ENCODE measurements at places on chromosomes 1 and 21.

DNA sequence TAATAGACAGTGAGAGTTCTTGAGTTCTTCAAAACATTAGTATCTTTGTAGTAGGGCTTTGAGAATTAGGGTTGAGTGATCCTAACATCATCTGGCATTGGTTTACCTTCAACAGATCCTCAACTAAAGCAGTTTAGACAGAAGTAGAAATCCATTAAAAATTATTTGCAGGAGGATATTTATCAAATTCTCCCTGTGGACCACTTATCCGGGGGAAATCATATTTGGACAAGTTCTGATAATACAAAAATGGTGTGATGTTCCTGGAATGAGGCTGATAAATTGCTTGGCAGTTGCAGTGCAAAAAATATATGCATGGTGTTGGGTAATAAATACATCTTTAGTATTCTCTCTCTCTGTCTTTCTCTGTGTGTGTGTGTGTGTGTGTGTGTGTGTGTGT, 115.1 kb upstream of the CHODL start:
- DNase-seq, result no peak

GRCh38 chr1:237879195-237879594, 11.5 kb downstream of the ZP4 start:
- DNase-seq, result peak; percentile 47

GRCh38 chr1:184276416-184276815, 110.4 kb upstream of the C1orf21 start:
- DNase-seq, result no peak

DNA sequence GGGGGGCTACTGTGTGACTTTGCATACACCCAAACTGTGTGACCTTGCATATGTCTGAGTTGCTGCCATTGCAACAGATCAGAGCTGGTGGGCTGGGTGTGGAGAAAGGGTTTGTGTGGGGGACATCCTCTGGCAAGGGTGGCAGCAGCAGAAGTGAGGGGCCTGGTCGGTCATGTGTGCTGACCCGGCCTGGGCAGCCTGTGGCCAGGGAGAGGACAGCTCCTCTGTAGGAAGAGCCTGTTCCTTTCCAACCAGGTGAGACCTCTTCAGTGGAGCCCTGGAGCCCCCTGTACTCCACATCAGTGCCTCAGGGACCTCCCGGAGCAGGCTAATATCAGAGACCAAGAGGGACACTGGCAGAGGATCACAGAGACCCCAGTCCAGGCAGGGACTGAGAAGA, 8.3 kb downstream of the PCSK9 start:
- DNase-seq, result no peak

DNA sequence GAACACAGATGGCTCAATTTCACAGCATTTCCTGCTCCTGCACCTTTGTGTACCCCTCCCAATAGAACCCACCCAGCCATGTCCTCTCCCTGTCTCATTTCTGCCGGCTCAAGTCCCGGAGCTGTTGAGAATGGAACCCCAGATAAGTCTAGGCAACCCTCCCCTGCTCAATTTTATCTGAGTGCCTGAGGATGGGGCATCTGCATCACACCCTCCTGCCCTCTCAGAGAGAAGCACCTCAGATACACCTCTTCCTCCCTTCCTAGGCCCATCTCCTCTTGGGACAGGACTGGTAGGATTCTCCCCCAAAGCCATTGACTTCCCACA, 1.1 kb downstream of the KIF21B start:
- DNase-seq, result no peak

- peak; percentile 29 for DNase-seq
These were observed 26.9 kb upstream of the ESRRG start for GRCh38 chr1:216750031-216750627.

- peak; percentile 92 for DNase-seq
These were observed 156.9 kb upstream of the GJB5 start for GRCh38 chr1:34597877-34598514.

DNA sequence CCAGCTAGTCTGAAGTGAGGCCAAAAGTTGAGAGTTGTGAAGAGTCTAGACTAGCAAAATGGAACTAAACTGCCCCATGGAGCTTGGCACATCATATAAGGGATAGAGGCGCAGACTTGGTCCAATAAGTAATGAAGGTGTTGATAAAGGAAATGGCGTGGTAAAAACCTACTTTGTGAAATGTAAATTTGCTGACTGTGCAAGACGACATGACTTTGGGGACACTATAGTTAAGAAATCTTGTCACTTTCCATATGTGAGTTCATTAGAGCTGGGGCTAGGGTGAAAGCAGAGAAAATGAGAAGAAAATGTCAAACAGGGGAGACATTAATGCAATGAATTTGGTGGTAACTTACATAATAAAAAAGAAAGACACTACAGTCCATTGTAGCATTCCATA, 50.1 kb downstream of the CLDN17 start:
- DNase-seq, result no peak

DNA sequence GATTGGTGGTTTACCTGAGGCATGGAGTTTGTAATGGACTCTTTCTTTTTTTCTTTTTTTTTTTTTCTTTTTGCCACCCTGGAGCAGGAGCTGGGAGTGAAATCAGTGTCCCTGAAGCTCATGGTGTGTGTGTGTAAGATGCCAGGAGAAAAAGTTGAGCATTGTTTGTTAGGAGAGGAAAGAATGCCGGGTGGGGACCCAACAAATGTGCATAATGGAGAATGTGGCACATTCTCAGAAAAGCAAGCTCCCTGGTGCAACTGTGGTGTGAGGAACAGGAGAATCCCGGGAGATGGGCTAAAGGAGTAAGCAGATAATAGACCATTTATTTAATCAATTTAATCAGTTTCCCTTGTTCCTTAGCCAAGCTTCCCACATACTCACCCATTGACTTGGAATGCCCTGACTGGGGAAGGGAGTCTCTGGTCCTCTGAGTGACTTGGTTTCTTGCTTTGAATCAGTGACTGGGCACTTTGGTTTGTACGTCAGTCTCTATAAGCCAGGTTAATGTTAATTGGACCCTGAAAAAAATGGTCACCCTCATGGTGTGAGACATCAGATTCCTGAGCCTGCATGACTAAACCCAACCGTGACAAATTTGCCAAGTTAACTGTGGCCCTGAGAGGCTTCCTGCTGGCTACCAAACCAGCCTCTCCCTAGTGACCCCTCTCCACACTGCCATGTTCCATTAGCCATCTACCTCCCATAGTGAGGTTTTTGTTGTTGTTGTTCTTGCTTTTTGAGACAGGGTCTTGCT, 43.9 kb upstream of the ITPKB start:
- no peak for DNase-seq

DNA sequence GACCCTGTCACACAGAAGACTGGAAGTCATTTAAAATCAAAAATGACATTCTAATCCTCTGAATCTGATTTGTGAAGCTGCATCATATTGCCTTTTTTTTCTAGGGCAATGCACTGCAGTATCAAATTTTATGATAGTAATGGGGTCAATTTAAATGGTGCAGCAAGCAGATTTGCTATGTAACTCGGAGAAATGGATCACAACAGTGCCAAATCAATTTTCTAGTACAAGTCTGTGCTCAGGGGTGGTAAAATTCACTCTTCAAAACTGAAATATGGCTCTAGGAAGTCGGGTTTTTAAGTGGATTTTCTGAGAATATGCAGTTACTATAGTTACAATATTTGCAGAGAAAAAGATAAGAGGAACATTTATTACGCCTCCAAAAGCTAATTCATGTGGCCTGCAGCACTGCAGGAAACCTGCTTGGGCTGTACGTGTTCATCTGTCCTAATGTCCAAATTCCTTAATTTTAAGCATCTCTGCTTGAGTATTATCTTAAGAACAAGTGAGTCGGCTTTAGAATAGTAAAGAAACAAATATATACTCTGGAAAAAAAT, 31.5 kb downstream of the HLCS start:
- DNase-seq, result no peak

- DNase-seq, result no peak
These were observed 345.0 kb downstream of the NPHP4 start for GRCh38 chr1:5647234-5647633.

DNA sequence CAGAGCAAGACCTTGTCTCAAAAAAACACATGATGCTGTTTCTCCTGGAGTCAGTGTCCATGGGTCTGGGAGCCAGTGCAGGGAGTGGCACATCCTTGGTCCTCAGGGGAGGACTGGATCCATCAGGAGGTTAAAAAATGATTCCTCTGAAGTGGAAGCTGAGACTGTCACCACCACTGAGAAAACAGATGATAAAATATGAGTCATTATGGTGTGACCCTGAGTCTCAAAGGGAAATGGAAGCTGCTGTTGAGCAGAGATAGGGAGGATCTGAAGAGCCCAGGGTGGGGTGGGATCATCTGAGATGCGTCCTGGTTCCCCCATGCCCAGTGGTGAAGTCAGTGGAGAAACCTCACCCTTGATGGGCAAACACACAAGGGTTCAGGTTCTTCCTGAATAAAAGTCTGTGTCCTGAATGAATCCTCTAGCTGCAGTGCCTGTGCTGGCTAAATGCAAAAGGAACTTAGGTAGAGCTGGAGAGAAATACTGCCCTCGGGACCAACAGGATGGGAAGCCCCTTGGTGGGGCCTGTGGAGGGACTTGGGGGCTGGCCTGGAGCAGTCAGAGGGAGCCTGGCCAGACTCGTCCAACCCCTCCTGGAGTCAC, 61.6 kb upstream of the TENT5B start:
- no peak for DNase-seq

GRCh38 chr1:224896130-224896781, 33.2 kb upstream of the DNAH14 start:
- no peak for DNase-seq

- no peak for DNase-seq
These were observed 266.2 kb downstream of the NTNG1 start for GRCh38 chr1:107407011-107407410.

GRCh38 chr1:222168621-222169020, 379.3 kb downstream of the HHIPL2 start:
- no peak for DNase-seq

DNA sequence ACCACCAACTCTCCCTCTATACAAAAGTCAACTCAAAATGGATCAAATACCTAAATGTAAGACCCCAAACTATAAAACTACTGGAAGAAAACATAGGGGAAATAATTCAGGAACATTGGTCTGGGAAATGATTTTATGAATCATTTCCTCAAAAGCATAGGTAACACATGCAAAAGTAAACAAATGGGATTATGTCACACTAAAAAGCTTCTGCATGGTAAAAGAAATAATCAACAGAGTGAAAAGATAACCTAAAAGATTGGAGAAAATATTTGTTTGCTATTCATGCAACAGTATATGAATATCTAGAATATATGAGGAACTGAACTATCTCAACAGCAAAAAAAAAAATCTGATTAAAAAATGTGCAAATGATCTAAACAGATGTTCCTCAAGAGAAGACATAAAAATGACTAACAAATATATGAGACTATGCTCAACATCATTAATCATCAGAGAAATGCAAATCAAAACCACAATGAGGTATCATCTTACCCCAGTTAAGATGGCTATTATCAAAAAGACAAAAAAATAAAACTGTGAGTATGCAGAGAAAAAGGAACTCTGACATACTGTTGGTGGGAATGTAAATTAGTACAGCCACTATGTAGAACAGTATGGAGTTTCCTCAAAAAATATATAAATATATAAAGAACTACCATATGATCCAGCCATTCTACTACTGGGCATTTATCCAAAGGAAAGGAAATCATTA, 47.8 kb downstream of the VCAM1 start:
- no peak for DNase-seq

- no peak for DNase-seq
These were observed 11.2 kb downstream of the CLEC20A start for GRCh38 chr1:178485541-178485981.

GRCh38 chr1:198889749-198890148, 250.9 kb downstream of the PTPRC start:
- no peak for DNase-seq

DNA sequence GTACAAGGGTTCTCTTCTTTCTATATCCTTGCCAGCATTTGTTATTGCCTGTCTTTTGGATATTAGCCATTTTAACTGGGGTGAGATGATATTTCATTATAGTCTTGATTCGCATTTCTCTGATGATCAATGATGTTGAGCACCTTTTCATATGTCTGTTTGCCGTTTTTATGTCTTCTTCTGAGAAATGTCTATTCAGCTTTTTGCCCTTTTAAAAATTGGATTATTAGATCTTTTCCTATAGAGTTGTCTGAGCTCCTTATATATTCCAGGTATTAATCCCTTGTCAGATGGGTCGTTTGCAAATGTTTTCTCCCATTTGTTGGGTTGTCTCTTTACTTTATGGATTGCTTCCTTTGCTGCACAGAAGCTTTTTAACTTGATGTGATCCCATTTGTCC, 19.4 kb upstream of the MRPS14 start:
- DNase-seq, result no peak

- DNase-seq, result no peak
These were observed 84.5 kb upstream of the RGS4 start for GRCh38 chr1:162984699-162985098.

GRCh38 chr1:247343801-247344200, 12.1 kb upstream of the ZNF496 start:
- DNase-seq, result no peak

GRCh38 chr1:30307182-30307581, 416.2 kb downstream of the MATN1 start:
- DNase-seq, result no peak

GRCh38 chr1:160950657-160951056, 4.0 kb downstream of the ITLN2 start:
- DNase-seq, result no peak

GRCh38 chr1:57222801-57223200, 201.1 kb downstream of the DAB1 start:
- no peak for DNase-seq

DNA sequence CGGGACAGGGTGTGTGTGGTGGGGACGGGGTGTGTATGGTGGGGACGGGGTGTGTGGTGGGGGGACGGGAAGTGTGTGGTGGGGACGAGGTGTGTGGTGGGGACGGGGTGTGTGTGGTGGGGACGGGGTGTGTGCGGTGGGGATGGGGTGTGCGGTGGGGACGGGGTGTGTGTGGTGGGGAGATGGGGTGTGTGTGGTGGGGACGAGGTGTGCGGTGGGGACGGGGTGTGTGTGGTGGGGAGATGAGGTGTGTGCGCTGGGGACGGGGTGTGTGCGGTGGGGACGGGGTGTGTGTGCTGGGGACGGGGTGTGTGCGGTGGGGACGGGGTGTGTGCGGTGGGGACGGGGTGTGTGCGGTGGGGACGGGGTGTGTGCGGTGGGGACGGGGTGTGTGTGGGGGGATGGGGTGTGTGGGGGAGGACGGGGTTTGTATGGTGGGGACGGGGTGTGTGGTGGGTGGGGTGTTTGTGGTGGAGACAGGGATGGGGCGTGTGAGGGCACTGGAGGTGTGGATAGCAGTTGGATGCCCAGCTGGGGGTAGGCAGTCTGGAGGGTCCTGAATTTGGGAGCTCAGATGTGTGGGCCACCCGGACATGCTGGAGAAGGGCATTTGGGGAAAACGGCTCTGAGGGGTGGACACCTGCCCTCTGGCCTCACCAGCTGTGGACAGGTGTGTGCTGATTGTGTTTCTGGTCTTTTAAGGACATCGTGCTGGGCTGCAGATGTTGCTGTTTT, 16.9 kb downstream of the IBA57 start:
- DNase-seq, result no peak

- no peak for DNase-seq
These were observed 46.1 kb downstream of the GRIK1 start for GRCh38 chr21:29893687-29894086.

- DNase-seq, result peak; percentile 31
These were observed 95.6 kb downstream of the CD58 start for GRCh38 chr1:116474921-116475849.

- no peak for DNase-seq
These were observed 101.0 kb downstream of the AJAP1 start for GRCh38 chr1:4755301-4755845.
